Sigmoid colon (tissue), 7 donors: ENCODE measurements at places on chromosomes 2 and 18. TPM values are rescaled to one million over a fixed set of nuclear protein-coding genes. Genes with fewer than 3 reads are reported as not detected.
A peak's percentile ranks its signal among the peaks of the same experiment; 100 is the strongest.

DNA sequence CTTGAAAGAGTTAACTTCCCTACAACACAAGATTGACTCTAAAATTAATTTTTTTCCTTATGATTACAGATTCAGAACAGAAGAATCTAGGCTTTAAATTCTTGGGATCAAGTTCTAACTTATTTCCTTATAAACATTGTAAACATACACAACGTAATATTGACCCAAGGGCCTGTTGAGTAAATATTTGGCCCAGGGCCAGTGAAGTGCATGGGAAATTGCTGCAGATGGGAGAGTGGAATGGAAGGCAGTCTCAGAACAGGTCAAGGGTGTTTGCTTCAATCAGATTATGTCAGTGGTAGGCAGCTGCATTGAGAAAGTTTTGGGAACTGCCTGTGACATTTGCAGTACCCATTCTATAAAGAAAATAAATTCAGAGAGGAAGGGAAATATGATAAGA is 137.6 kb downstream of the MYO1B start:
- no peaks in the 10 kb centered on the region for H3K27me3 ChIP-seq
- no peak for DNase-seq
- H3K4me1 ChIP-seq = no peaks in the 10 kb centered on the region
- H3K4me3 ChIP-seq = no peak overlapping the region
- no peaks in the 10 kb centered on the region for H3K36me3 ChIP-seq

Gene CFAP221
- polyA plus RNA-seq = not detected

DNA sequence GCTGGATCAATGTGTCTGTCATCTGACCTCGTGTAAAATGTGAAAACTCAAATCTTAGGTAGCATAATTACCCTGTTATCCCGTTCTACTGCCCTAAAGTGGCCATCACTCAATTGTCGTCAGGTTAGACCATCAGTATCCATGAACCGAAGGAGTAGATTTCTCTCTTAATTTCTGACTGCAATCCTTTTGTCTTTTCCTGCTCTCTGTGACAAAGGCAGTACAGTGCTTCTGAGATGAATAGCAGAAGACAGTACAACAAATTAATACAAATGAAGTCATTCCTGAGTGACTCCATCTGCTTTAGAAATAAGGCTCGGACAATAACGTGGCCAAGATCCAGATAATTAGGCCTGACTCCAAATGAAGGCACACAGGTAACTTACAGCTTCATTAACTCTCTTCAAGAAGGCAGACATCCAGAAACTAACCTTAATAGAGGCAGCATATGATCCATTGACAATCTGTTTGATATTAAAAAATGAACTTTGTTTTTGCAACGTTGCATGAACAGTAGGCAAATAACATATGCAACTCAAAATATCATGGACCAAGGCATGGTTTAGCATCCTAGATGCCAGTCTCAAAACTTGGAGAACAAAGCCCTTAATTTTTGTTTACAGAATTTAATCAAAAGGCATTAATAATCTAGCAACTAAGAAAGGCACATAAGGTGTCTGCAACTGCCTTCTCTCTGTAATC is 96.7 kb upstream of the CDH20 start:
- DNase-seq = no peak
- H3K27ac ChIP-seq = no peak overlapping the region
- no peak overlapping the region for H3K4me3 ChIP-seq

Gene FAM124B
- polyA plus RNA-seq = 0.60 TPM

- no peak overlapping the region for H3K27ac ChIP-seq
- H3K4me1 ChIP-seq = no peaks in the 10 kb centered on the region
- no peak for DNase-seq
- no peaks in the 10 kb centered on the region for H3K36me3 ChIP-seq
- H3K4me3 ChIP-seq = no peak overlapping the region
- H3K27me3 ChIP-seq = no peaks in the 10 kb centered on the region
Measured at GRCh38 chr18:13163167-13163927, 55.2 kb upstream of the LDLRAD4 start.

- H3K4me3 ChIP-seq = no peak overlapping the region
- peak; percentile 95 for DNase-seq
Measured at GRCh38 chr2:67260343-67261277, 136.5 kb upstream of the ETAA1 start.

GRCh38 chr2:54258166-54258565 is 2.1 kb upstream of the TSPYL6 start:
- no peak for DNase-seq
- H3K4me1 ChIP-seq = no peaks in the 10 kb centered on the region
- H3K36me3 ChIP-seq = no peaks in the 10 kb centered on the region
- H3K4me3 ChIP-seq = no peak overlapping the region

DNA sequence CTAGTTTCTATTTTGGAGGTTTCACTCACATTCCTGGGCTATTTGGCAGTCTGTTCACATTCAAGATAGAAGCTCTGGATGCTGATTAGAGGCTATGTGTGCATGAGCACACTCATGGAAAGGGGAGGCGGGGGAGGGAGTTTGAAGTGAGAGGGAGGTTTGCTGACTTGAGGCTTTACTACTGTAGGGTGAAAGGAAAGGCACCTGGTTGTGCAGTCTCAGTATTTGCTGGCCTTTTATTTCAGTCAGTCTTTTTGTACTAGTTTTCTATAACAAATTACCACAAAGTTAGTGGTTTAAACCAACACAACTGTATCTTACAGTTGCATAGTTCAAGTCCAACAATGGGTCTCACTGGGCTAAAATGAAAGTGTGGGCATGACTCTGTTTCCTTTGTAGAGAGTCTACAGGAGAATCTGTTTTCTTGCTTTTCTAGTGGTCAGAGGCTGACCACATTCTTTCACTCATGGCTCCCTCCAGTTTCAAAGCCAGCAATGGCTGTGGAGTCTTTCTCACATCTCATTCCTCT is 47.7 kb upstream of the NR4A2 start:
- no peaks in the 10 kb centered on the region for H3K4me1 ChIP-seq
- H3K27me3 ChIP-seq = no peaks in the 10 kb centered on the region
- H3K27ac ChIP-seq = no peak overlapping the region
- DNase-seq = no peak
- no peak overlapping the region for H3K4me3 ChIP-seq
- H3K36me3 ChIP-seq = no peaks in the 10 kb centered on the region

GRCh38 chr2:58870704-58871103 is 629.6 kb upstream of the FANCL start:
- no peaks in the 10 kb centered on the region for H3K27me3 ChIP-seq
- no peaks in the 10 kb centered on the region for H3K4me1 ChIP-seq
- DNase-seq = no peak
- no peaks in the 10 kb centered on the region for H3K36me3 ChIP-seq
- H3K27ac ChIP-seq = no peak overlapping the region

DNA sequence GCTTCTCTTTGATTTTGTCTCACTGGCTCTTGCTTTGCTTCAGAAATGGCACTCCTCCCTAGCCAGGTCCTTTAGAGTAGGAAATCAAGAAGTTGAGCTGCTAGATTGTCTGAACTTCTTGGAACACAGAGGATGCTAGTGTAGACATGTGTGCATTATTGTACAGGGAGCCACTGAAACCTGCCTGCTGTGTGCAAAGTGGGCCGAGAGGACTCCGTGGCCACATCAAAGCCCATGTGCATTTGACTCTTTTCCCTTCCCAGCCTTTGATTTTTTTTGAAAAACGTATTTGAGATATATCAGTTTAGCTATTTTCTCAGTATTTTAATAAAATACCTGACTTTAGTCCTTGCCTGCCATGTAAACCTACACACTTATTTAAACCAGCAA is 83.1 kb downstream of the TMEM247 start:
- H3K36me3 ChIP-seq = no peaks in the 10 kb centered on the region
- DNase-seq = no peak
- no peaks in the 10 kb centered on the region for H3K27me3 ChIP-seq
- no peak overlapping the region for H3K4me3 ChIP-seq
- peak overlapping the region; percentile 9 for H3K27ac ChIP-seq

Gene IL1F10
- not detected for polyA plus RNA-seq

DNA sequence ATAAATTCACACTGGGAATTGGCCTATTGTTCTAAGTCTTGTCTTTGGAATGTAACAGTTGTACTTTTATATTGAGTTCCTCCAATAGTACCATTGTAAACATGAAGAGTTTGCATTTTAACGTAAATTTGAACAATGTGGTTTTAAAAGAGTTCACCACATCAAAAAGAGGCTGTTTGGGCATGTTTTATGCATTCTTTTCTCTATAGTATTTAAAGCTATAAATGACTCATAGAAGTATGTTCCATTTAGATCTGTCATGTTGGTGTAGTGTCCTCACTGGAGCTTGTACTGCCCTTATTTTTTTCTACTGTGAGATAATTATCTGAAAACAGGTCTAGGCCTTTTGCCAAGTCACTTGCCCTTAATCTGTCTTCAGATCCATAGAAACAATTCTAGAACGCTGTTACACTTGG is 141.9 kb downstream of the RHBDD1 start:
- H3K4me1 ChIP-seq = peaks cover 2% of the 10 kb centered on the region
- H3K27ac ChIP-seq = no peak overlapping the region
- H3K4me3 ChIP-seq = no peak overlapping the region
- DNase-seq = no peak

DNA sequence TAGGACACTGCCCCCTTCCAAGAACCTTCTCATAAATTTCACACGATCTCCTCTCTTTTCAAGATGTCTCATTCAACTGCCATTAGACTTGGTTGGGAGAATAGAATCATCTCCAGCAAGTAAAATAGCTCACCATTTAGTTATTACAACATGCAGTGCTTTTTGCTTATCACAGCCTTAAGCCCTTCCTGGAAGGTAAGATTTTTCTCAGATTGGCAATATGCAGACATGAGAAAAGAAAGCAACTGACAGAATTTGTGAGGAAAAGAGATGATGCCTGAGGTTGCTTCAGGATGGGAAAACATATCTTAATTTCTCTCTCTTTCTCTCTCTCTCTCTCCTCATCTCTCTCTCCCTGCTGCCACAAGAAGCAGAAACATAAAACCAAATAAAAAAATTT is 855.1 kb upstream of the ACVR2A start:
- no peaks in the 10 kb centered on the region for H3K27me3 ChIP-seq
- H3K27ac ChIP-seq = no peak overlapping the region
- peaks cover 22% of the 10 kb centered on the region for H3K4me1 ChIP-seq
- H3K36me3 ChIP-seq = no peaks in the 10 kb centered on the region
- H3K4me3 ChIP-seq = no peak overlapping the region

Gene PLGLB1
- not detected for polyA plus RNA-seq

GRCh38 chr2:167703441-167703840 is 544.0 kb downstream of the STK39 start:
- H3K4me3 ChIP-seq = no peak overlapping the region
- no peak for DNase-seq
- H3K4me1 ChIP-seq = no peaks in the 10 kb centered on the region
- H3K27ac ChIP-seq = no peak overlapping the region
- H3K36me3 ChIP-seq = no peaks in the 10 kb centered on the region
- no peaks in the 10 kb centered on the region for H3K27me3 ChIP-seq

DNA sequence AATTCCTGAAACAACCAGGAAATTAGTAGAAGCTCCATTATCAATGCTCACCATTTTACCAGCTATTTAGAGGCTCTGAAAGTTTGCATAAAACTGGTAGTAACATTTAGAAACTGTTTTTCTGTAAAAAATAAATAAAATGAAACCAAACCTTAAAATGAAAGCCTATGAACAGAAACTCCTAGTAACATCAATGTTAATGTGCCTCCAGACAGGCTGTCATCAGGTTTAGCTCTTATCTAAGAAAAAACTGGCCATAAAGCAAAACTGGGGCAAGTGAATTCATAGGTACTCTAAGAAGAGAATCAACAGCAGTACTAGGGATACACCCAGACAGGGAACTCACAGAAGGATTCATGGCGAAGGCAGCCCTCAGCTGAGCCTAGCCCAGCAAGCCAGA is 8.0 kb downstream of the E2F6 start:
- H3K4me1 ChIP-seq = peaks cover 23% of the 10 kb centered on the region
- H3K36me3 ChIP-seq = peaks cover 24% of the 10 kb centered on the region
- H3K4me3 ChIP-seq = no peak overlapping the region
- no peak overlapping the region for H3K27ac ChIP-seq
- H3K27me3 ChIP-seq = no peaks in the 10 kb centered on the region

Gene PUM2
- polyA plus RNA-seq = 36.8 TPM

- H3K4me3 ChIP-seq = peak overlapping the region; percentile 97
- H3K27ac ChIP-seq = peak overlapping the region; percentile 91
- H3K36me3 ChIP-seq = no peaks in the 10 kb centered on the region
- DNase-seq = no peak
Measured at GRCh38 chr2:218290316-218291261, 1.7 kb downstream of the TMBIM1 start.

DNA sequence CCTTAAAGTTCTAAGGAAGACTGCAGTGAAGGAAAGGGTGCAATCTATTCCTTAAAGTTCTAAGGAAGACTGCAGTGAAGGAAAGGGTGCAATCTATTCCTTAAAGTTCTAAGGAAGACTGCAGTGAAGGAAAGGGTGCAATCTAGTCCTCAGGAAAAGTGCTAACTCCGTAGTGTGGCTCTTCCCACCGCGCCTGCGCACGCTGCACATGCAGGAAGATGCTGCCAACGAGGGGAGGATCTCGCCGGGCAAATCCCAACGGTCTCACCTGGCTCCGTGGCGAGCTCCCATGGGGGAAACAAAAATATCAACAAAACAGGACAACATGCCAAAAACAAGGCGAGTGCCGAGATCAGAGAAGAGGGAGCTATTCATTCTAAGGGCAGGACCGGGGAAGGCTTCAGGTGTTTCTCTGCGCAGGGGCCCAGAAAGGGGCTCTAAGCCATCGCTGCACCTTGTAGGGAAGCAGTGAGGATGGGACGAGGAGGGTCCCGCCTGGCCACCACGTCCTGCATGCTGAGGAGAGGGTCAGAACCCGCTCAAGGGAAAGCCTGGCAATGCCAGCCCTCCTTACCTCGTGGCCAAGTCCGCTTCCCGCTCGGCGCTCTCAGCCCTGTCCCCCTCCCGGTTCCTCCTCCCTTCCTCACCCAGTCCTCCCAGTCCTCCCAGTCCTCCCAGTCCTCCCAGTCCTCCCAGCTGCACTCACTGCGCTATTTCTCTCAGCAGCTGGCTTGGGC is 24.5 kb downstream of the TIMM21 start:
- H3K4me1 ChIP-seq = no peaks in the 10 kb centered on the region
- no peaks in the 10 kb centered on the region for H3K27me3 ChIP-seq
- H3K4me3 ChIP-seq = no peak overlapping the region

Gene DLX1
- not detected for polyA plus RNA-seq

Gene THAP4
- polyA plus RNA-seq = 112 TPM

Gene REG1A
- polyA plus RNA-seq = 44.4 TPM
